ENCODE measurements at places on chromosomes 7 and 10.

DNA sequence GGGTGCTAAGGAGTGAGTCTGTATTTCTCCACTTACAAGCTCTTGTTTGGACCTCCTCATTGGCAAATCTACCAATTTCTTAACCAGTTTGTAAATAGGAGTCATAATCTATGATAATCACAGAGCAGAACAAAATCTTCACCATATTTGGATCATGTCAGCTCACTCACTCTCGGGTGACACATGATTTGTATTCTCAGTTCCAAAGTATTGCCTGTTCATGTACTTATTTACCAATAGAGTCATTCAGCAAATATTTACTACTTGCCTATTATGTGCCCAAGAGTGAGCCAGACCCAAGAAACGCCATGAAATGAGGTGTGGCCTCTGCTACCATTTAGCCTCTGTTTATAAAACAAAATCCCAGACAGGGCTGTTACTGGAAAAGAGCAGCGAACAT is 114.8 kb downstream of the TSPAN12 start:
- DNase-seq, result no peak

GRCh38 chr10:26729395-26729794 is 31.9 kb downstream of the PDSS1 start:
- DNase-seq, result no peak

GRCh38 chr10:63192826-63193225 is 59.7 kb downstream of the NRBF2 start:
- DNase-seq, result no peak

- no peak for DNase-seq
Observed at GRCh38 chr10:130403153-130404075, 267.2 kb downstream of the GLRX3 start.

All from SW 1271 (cell line).